CD4-positive, alpha-beta T cell (primary cell): ENCODE measurements at places on chromosomes 1 and 21.

DNA sequence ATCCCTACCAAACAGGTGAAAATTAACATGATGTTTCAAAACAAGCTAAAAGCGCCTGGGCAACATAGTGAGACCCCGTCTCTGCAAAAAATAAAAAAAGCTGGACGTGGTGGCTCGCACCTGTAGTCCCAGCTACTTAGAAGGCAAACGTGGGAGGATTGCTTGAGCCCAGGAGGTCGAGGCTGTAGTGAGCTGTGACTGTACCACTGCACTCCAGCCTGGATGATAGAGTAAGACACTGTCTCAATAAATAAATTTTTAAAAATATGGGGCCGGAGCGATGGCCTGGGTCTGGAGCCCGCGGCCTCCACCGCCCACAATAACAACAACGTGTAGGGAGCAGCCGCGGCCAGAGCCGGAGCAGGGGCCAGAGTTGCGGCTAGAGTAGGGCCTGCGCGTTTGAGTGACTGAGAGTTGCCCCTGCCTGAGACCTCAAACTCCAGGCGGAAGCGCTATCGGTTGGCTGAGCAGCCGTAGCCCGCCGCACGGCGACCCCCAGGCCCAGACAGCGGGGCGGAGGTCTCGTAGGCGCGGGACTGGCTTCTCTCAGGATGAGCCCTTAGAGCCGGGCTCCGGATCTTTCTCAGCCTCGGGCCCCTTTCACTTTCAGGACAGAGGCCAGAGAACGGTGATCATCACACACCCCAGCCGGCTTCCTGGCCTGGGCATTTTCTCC is 41.4 kb downstream of the ZMYM1 start:
- DNase-seq, result no peak

DNA sequence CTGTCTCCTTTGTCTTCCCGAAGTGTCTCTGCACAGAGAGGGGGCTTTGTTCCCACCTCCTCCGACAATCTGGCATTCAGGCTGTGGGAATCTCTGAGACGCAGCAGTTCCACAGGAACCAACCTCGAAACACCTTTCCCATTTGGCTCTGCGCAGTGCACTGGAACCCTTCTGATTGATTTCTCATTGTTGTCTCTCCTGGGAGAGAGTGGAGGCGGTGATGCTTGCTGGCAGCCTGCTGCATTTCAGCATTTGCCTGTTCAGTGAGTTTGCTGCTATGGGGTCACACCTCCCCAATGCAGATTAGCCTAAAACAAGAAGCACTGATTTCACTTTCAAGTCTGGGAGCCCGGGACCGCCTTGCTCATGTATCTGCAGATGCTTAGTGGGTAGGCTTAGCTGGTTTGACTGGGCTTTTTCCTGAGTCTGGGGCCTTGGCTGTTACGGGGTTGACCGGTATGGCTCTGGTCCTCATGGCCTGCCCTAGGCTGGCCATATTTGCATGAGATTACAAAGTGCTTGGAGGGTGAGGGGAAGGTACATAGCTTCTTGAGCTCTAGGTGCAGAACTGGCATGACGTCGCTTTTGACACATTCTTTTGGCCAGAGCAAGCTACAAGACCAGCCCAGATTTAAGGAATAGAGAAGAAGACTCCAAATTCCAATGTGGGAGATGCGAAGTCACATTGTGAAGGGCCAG is 695.3 kb downstream of the PTPRU start:
- no peak for DNase-seq

GRCh38 chr1:226628612-226629155 is 80.1 kb downstream of the STUM start:
- no peak for DNase-seq

GRCh38 chr1:225541383-225541782 is 111.5 kb downstream of the ENAH start:
- no peak for DNase-seq

- DNase-seq, result no peak
Observed at GRCh38 chr1:161017756-161018630, 3.0 kb downstream of the F11R start.
